ENCODE measurements at places on chromosomes 4 and X.
A peak's percentile ranks its signal among the peaks of the same experiment; 100 is the strongest.

DNA sequence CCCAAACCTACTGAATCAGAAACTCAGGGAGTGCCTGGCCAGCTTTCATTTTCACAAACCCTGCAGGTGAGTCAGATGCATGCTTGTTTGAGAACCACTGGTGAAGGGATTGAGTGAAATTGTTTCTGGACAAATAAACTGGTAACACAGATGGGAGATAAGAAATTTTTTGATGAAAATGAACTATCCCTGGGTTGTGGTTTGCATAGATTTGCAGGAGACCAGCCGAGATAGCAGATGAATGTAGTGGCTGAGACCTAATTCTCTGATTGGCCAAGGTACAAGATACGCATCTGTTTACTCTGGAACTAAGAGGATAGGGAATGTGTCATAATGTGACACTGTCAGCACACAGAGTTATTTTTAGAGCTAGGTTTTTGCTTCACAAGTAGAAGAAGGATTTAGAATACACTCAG is 117.8 kb upstream of the NOCT start:
- no peak for DNase-seq

DNA sequence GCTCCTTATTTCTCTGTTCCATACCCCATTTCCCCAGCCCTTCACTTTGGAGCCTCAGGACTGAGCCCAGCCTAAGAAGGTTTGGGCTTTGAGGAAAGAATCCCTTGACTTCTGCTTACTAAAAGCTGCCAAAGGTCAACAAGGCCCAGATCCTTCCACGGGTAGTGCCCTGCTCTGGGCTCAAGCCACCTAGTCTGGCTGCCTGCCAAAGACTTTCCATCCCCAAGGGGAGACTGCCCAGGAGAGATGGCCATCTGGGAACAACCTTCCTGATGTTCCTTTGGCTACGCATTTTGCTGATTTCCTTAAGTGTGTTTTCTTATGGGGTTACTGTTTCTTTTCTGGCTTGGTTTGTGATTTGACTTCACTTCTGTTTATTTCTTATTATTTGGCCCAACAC is 49.8 kb upstream of the NDP start:
- DNase-seq, result no peak

- no peak for DNase-seq
Observed at GRCh38 chr4:183989931-183990330, 84.8 kb downstream of the STOX2 start.

DNA sequence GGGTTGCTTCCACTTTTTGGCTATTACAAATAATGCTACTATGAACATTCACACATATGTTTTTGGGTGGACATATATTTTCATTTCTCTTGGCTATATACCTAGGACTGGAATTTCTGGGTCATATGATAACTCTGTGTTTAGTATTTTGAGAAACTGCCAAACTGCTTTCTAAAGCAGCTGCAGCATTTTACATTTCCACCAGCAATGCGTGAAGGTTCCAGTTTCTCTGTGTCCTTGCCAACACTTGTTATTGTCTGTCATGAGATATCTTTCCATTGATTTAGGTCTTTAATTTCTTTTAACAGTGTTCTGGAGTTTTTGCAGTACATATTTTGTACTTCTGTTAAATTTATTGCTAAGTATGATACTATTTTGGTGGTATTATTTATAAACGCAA is 48.3 kb downstream of the CLCN5 start:
- no peak for DNase-seq

DNA sequence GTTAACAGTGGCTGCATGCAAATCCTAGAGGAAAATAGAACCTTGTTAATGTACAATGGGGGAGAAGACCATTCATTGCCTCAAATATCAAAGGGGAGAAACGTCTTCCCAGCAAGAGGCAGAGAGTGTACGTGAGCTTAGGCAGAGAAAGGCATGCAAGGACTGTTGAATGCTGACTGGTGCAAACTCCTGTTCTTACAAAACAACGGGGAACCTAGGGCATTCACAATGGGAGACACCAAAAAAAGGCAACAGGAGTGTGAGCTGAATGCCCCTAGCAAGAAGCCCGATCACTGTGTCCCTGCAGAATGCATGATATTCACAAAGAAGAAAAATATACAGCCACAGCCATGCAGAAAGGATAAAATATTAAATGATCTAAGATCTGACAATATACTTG is 184.9 kb downstream of the NSUN7 start:
- DNase-seq, result no peak

DNA sequence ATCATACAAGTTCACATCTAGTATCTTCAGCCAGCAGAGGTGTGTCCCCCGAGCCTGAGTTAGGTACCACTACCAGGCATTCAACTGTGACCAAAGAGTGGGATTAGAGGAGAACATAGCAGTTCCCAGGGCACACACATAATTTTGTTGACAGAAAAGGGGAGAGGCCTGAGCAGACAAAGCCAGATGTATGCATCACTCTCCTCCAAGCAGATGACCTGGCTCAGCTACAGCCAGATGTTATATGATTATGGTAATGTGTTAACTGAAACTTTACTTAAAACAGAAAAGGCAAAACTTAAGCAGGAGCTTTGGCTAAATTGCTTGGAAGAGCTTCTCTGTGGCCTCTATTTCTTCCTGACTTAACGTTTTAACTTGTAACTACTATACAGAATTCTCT is 88.9 kb downstream of the CC2D2A start:
- no peak for DNase-seq

DNA sequence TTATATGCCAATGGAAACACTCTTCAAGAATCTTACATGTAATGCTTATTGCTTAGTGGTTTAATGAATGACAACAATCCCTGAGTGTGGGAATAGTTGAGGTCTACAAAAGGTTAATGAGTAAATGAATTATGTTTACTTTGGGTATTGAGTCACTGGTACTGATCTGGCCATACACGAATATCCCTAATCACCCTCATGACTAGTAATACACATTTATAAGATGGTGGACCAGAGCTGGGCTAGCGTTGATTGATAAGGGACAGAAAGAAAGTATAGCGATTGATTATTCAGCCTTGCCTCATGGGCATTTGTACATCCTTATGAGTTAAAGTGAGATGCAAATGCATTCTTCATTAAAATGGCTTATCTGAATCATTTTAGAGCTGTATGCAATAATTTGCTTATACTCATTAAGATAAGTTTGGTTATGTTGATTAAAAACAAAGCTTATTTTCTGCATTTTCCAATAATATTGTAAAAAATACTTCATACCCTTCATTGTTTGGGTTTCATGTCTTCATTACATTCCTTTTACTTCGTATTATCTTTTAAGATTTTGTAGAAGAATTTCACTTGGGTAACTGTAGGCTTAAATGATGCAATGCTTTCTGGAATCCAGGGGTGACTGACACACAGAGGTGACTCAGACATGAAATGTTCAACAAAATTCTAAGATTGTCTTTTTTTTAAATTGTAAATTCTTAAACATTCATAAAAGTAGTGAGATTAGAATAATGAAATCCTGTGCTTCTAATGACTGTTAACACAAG is 47.4 kb downstream of the FGF2 start:
- DNase-seq, result peak; percentile 3

- DNase-seq, result no peak
Observed at GRCh38 chr4:113827285-113827684, 65.7 kb upstream of the CAMK2D start.

GRCh38 chr4:128163177-128164117 is 102.3 kb downstream of the LARP1B start:
- no peak for DNase-seq

DNA sequence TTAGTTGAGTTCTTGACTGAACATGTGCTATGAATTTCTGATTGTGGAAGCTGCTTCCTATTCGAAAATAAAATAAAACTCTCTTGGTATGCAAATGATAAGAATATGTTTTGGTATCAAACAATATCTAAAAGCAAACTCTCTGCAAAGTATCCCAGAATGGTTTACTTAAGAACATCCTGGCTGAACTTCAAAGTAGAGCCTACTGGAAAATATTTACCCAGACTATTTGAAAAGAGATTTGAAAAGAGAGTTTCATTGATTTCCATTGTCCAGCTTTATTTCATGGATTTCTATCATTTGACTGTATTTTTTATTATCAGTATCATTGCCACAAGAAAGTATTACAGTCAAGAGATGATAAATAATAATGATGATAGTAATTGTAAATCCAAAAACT is 171.1 kb upstream of the SLC7A11 start:
- DNase-seq, result no peak

- no peak for DNase-seq
Observed at GRCh38 chr4:77710059-77710458, 104.4 kb downstream of the CXCL13 start.

GRCh38 chr4:142416711-142417275 is 429.3 kb downstream of the INPP4B start:
- peak; percentile 6 for DNase-seq

DNA sequence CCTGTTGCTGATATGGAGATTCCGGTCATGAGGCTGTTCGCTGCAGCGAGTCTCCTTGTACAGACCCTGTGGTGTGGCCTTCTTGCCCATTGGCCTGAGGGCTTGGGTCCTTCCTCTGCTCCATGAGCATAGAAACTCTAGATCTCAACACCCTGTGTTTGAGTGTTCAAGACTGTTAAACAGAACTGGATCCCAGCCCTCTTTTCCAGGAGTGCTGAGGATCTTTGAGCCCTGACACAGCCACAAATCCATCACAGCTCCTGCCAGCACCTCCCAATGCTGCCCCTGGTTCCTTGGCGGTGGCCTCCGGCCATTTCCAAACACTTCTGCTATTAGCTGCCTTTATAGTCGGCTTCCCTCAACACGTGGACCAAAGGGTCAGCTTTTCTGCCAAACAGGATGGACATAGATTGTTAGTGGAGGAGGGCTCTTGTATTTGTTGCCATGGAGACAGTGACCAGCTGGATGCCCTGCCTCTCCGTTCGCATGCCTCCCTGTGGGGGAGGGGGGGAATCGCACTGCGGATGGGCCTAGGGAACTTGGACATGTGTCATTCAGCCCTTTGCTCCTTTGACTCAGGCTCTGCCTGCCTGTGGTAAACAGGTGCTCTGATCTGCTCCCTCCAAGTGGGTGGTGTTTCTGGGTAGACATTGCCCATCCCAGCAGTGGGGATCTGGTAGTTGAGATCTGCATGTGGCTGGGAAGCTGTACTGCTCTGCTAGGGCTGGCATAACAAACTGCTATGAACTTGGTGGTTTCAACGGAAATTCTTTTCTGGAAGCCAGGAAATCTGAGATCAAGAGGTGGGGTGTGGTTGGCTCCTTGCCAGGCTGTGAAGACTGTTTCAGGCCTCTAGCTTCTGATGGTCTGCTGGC is 6.9 kb upstream of the WDR1 start:
- no peak for DNase-seq

- peak; percentile 79 for DNase-seq
Observed at GRCh38 chrX:123961268-123962005, at the start of gene STAG2. Gene STAG2, plus strand, starts transcription at chrX:123961706. Its CDS starts 60,922 bp downstream, at chrX:124022628.

GRCh38 chr4:185885075-185885474 is 73.1 kb upstream of the SORBS2 start:
- DNase-seq, result no peak

GRCh38 chrX:6694221-6694620 is 159.3 kb upstream of the VCX3A start:
- DNase-seq, result no peak

- DNase-seq, result no peak
Observed at GRCh38 chr4:53962516-53963225, 101.7 kb downstream of the CHIC2 start.

DNA sequence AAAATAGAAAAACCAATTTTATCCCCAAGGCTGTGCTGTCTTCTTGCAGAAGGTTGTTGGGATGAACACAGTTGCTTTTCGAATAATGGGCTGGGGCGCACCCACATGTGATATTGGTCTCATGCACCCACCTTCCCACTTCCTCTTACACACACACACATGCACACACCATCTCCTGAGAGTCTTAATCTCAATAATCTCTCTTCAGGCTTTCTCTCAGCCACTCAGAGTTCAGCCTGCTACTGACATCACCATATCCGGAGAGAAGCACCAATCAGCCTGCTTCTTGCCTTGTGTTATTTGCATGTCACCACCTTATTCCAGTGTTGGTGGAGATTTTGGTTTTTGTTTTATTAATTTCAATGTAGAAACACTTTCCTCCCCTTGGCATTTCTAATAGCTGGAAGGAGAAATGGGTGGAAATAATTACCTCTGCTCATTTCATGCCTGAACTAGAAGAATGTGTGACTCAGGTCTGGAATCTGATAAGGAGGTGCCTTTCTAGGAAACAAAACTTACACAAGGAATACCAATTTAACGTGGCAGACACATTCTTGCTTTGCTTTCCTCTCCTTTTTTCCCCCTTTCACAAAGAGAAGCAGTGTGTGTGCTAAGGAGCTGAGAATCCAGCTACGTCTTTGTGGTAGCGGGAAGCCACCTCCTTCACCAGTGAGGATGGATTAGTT is 400.2 kb downstream of the MID1IP1 start:
- no peak for DNase-seq

- DNase-seq, result no peak
Observed at GRCh38 chr4:6297266-6297815, 27.7 kb downstream of the WFS1 start.

DNA sequence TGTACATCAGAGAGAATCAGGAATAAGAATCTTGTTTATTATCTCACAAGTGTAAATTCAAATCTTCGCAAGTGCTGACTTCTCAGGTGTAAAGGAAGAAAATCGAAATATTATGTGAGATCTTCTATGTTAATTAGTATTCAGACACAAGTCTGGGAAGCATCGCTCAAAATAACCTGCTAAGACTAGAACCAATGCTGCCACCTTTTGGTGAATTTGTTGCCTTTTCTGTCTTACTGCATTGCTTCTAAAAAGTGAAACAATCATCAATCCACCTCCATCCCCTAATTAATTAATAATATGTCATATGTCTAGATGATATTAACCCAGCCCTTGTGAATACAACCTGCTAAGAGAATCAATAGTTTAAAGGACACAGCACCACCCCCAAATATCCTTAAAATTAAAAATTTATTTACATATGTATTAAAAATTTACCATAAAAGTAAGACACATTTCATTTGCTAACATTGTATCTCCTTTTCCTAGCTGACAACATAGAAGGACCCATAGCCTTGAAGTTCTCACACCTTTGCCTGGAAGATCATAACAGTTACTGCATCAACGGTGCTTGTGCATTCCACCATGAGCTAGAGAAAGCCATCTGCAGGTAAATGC is 3.5 kb downstream of the EPGN start:
- peak; percentile 76 for DNase-seq

- DNase-seq, result no peak
Observed at GRCh38 chr4:152310257-152310656, 225.6 kb downstream of the FBXW7 start.

DNA sequence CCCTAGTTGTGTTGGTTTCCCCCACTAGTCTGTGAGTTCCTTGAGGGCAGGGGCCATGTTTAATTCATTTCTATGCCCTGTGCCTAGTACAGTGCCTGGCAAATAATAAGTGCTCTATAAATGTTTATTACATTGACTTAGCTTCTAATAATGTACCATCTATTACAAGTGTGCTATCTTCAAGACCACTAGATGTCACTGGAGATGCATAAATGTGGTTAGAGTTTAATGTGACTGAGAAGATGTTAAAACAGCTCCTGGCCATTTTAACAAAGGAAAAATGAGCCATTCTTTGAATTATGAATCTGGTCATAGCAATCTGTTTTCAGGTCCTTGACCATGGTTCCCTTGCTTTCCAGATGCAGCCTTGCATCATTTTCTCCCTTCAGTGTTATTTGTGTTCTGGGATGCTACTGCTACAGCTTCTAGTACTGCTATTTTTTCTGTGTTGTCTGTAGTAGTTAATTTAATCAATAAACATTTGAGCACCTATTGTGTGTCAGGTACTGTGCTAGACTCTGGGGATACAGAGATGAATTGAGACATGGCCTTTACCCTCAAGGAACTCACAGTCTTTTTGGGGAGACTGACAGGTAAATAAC is 43.2 kb downstream of the SLC9A6 start:
- DNase-seq, result peak; percentile 56

All from suppressor macrophage treated with lipopolysaccharide for 4 hours (primary cell).